ENCODE measurements at places on chromosomes 7 and 10.

GRCh38 chr7:33813331-33813730, 92.0 kb upstream of the BMPER start:
- no peak for DNase-seq

DNA sequence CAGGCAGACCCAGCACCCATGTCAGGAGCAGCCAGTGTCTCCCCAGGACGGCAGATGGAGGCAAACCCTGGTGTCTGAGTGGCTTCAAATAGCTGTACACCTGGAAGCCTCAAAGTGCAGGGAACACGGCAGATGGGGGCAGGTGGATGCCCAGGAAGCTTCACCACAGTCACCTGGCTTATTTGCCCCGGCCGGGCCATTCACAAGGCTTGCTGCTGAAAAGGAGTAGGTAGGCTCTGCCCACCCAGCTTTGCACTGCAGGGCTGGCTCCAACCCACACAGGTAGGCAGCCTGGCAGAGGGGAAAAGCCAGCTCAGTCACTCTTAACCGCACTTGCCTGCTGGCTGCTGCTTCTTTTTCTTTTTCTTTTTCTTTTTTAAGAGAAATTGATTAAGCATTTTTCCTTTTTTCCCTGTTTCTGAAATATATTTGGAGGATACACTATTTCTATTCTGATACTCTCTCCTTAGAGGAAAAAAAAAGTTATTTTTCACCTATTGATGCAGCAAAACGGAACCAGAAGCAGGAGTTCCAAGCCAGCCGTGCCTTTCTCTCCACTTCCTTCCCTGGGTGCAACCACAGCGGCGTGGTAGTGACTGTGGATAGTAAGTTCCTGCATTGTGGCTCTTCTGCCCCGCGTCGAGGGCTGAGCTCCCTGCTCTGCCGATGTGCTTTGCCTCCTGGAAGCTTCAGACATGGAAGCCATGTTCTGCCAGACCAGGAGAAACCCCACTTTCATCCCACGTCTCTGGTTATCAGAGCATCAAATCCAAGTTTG, 118.3 kb downstream of the KLF6 start:
- DNase-seq = no peak

DNA sequence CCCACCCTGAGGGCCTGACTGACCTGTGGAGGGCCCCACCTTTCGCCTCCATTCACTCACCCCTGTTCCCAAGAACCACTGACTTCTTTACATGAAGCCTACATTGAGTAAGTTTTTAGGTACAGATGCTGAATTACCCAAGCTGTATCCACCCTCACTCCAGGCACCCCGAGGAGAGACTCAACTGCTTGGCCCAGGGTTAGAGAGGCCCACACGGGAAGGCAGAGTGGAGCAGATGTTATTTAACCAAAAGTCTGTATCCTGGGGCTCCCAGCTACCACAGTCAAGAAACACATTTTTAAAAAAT, 213.1 kb upstream of the FRMD4A start:
- DNase-seq = no peak

GRCh38 chr10:46001187-46001756, 29.0 kb downstream of the TIMM23 start:
- no peak for DNase-seq

- peak; percentile 18 for DNase-seq
Measured at GRCh38 chr10:63331586-63331985, 134.2 kb downstream of the JMJD1C start.
